ENCODE measurements at places on chromosomes 1 and 21. TPM values are rescaled to one million over a fixed set of nuclear protein-coding genes. Genes with fewer than 3 reads are reported as not detected.

DNA sequence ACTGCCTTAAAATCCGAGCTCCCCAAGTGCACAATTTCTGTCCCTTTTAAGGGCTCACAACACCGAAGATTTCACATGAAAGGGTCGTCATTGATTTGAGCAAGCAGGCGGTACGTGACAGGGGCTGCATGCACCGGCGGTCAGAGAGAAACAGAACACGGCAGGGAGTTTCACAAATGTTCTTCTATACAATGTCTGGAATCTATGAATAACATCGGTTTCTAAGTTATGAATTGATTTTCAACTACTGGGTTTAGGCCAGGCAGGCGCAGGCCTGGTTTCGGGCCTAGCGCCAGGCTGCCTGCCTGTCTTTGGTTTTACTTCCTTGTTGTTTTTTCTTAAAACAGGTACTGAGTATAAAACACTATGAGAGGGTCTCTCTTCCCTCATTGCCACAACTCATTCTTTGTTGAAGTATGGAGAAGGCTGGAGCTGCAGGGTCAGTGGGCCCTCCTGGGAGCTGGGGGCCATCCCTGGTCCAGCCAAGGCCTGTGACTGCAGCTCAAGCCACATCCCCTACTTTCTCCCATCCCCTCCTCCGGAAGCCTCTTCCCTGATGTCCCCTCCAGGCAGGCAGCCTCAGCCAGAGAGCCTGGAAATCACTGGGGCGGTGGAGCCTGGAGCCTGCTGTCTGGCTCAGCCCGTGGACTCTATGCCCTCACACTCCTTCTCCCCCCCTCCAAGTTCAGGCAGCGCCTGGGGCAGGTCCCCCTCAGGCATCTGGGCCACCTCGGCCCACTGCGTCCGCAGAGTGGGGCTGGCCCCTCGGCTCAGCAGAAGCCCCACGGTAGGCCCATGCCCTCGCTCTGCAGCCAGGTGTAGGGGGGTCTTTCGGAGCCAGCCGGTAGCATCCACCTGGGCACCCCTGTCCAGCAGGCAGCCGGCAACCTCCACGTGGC, 2.4 kb downstream of the ANKRD65 start:
- no peak for DNase-seq

DNA sequence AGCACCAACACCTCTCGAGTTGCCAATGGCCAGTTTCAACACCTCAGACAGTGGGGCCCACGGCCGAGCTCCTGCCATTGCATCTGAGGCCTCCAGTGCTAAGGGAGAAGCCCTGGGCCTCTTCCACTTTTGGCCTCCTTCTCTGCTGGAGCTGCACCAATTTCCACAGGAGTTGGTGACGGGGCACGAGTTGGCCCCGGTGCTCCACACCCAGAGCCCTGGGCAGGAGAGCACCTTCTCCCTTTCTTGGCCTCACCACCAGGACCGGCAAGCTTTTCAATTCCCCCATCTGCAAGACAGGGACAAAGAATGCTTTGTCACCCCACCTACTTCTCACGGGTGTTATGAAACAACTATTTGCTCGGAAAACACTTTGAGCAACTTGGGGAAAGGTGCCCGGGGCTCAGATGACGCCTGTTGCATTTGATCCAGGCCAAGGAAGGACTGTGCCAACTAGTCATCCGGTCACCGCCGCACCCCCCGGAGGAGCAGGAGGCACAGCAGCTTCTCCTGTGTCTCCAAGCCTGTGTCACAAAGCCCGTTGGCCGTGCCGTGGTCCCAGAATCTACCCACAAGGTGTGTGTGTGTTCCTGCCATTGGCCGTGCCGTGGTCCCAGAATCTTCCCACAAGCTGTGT, 55.2 kb downstream of the TOMM20 start:
- DNase-seq = no peak

The KIF26B gene
- total RNA-seq = 11.4 TPM

GRCh38 chr21:42581993-42582786, 68.5 kb downstream of the SLC37A1 start:
- no peak for DNase-seq

DNA sequence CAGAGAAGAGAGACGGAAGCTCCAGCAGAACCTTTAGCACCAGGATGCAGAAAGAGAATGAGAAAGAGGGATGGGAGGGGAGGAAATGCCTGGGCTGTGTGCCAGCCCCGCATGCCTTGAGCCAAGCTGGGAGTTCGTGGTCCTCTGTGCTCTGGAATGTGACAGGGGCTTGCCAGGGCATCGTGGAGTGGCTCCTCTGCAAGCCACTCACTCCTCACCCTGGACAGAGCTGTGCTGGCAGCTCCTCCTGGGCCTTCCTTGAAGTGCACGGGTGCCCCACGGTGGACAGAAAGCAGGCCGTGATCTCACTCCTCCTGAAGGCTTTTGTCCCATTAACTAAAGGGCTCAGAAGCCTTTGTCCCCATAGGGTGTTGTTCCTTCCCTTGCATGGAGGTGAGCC, 34.8 kb upstream of the PRELP start:
- peak; percentile 61 for DNase-seq
